Foreskin keratinocyte (primary cell): ENCODE measurements at places on chromosomes 2 and 18.

DNA sequence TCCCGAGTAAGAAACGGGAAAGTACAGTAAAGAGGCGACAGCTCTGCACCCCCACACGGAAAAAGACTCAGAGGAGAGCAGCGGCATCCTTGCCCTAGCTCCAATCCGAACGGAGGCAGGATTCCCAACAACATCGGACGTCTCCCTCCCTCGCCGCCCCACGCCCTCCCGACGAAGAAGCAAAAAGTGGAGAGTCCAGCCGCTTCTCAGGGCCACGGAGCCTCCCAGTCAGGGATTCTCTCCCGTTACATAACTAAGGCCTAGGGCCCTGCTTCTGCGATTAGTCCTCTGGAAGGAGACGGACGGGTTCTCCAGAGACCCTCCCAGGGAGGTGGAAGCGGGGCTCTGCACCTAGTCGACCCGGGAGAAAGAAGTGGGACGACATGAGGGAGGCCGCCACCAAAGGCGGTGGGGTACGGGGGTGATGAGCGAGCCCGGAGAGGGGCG lies 587 bp downstream of the SUMO1 start:
- peak; percentile 48 for DNase-seq

- peak; percentile 59 for DNase-seq
Observed at GRCh38 chr2:47653902-47654789, 128.8 kb upstream of the MSH6 start.

DNA sequence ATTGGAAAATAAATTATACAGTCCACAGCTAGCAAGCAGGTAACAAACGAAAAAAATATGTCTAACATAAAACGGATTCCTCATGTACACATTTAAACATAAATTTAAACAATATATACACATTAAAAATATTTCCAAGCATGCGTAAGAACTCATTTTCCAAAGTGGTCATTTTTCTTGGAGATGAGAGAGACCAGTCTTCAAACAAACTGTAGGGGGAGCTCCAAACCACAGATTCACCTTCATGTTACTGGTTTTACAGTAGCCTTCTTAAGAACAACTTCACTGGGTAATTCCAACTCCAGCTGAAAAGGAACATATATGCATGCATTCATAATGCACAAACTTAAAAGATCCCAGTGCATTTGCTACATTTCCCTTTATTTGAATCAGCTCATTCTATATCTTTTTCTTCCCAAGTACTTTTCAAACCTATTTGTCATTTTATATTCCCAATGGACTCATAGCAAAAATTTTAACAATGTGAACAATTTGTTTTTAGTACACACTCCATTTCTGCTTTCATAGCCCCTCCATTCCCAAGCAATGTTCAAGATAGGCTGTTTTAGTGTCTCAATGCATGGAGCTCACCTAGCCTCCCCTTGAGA lies 4.7 kb upstream of the STAMBP start:
- DNase-seq = no peak

GRCh38 chr2:169007941-169008340 lies 23.2 kb downstream of the ABCB11 start:
- DNase-seq = no peak

GRCh38 chr18:62446511-62446910 lies 76.3 kb upstream of the ZCCHC2 start:
- DNase-seq = no peak

DNA sequence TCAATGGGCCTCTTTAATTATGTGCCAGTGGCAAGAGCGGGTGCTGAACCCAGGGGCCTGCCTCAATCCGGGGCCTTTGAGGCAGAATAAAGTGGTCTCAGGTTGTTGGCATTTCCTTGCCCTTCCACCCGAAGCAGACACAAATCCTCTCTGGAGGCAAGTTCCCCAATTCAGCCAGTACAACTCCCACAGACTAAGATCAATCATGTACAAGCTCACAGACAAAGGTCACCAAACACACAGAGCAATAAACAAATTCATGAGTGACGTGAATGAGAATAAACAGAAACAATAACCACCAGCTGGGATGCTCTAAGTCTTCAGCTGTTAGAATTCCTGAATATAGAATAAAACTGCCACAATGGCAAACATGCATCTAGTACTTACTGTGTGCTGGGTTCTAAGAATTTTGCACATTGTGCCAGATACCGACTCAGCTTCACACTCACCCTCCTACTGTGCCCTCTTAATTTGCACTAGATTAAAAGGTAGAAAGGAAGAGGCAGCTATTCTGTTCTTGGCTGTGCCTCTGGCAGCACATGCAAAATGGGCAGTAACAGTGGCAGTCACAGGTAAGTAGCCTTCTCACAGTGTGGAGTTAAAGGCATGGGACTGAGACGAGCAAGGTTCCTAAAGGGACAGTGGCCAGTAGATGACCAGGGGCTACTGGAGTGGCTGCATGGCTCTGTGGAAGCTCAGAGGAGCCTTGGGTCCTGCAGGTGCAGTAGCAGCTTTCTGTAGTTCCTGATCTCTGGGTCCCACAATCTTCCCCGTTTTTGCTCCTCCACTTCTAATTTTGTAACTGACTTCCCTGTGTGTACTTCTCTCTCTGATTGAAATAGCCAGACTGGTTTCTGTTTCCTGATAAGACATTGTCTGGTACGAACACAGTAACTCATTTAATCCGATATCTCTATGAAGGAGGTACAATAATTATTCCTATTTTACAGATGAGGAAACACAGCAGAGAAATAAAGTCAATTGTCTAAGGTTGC lies 34.6 kb upstream of the IL1B start:
- no peak for DNase-seq

DNA sequence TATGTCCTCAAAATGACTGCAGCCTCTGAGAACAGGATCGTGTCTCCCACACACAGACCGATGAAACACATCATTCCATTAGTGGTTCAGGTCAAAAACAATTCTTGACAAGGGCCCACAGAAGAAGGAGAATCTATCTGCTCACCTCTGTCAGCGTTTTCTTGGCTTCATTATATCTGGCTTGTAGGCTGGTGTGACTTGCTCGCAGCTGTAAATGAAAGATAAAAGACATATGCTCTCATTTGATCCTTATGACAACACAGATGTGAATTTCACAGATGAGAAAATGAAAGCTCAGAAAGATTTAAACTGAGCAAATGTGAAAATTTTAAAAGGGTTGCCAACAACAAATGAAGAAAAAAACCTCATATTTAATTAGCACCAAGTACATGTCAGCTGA lies 61.6 kb downstream of the CCDC93 start:
- no peak for DNase-seq

- DNase-seq = peak; percentile 39
Observed at GRCh38 chr2:214014551-214015220, 396.2 kb upstream of the VWC2L start.

DNA sequence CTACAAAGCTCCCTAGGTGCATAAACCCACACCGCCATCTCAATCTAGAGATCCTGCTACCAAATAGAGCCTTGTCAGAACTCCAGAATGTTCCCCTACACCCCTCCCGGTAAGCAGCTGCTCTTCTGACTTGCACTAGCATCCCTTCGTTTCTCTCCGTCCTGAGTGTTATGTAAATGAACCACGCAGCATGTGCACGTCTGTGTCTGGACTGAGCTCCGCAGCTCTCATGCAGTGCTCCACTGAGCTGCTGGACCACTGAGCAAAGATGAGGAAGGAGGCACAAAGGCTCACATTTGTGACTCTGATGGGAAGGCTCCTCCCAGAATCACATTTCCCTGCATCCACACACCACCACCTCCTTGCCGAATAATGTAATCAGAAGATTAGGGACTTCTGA lies 203.6 kb downstream of the MYT1L start:
- no peak for DNase-seq

DNA sequence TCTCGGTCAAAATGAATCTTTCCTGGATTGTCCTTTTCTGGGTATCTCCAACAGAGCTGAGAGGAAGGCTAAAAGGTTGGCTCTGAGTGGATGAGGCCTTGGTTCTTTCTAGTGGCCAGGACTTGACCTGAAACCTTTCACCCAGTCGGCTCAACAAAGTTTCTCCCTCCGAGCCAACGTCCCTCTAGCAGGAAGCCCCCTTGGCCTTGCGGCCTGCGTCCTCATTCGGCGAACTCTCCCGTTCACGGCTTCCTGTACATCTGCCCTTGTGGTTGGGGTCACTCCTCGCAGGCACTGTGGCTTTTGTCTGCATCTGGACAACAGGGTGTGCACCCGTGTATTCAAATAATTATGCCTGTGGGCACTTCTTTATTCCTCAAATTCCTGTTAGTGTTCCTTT lies 9.4 kb upstream of the SIX3 start:
- DNase-seq = no peak

- DNase-seq = no peak
Observed at GRCh38 chr2:241763551-241764274, 12.9 kb upstream of the GAL3ST2 start.

- DNase-seq = no peak
Observed at GRCh38 chr2:152047824-152048471, 50.9 kb downstream of the CACNB4 start.

- no peak for DNase-seq
Observed at GRCh38 chr2:215019521-215020145, 118.8 kb downstream of the ABCA12 start.

DNA sequence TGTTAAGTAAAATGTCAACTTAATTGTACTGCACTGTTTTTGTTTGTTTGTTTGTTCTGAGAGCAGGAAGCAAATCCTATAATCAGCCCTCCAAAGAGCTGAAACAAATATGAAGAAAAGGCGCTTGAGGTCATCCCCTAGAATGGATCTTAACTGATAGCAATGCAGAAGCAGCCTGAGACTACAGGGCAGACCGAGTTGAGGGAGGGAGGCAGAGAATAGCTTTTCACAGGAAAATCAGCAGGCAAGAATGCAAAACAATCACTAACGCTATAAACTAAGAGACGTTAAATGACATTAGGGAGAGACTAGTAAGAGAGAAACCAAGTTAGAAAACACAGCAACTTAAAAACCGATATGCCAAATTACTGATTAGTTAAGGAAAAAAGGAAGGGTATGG lies 37.2 kb downstream of the GALNT1 start:
- DNase-seq = no peak

DNA sequence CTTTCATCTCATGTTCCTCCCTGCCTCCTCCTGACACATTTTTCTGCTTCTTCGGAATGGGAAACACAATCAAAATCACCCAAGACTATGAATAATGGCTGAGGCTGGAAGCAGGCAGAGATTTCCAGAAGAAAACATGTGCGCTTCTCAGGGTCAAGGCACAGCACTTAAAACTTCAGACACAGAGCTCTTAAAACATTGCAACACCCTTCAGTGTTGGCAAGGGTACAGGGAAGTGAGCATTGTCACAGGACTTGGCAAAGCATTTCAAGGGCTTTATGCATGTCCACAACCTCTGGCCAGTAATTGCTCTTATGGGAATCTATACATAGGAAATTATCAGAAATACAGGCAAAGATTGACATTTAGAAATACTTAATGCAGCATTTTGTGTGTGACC lies 477.6 kb upstream of the KLHL29 start:
- no peak for DNase-seq

DNA sequence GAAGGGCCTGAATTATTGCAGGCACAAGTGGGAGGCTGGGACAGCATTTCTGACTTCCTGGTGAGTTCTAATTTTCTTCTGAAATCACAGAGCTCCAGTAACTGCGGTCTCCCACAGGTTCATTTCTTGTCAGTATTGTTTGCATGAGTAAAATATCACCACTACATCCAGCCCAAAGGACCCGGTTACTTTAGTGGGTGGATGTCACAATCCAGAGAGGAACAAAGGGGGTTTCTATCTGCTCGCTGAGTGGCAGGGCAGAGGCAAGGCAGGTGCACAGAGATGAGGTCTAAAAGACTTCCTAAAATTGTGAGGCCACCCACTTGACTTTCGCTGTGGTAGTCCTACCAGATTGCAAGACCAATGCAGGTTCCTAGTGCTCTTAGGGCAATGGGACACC lies 800.4 kb upstream of the ID2 start:
- DNase-seq = no peak

GRCh38 chr18:48347756-48348326 lies 61.3 kb downstream of the ZBTB7C start:
- no peak for DNase-seq

DNA sequence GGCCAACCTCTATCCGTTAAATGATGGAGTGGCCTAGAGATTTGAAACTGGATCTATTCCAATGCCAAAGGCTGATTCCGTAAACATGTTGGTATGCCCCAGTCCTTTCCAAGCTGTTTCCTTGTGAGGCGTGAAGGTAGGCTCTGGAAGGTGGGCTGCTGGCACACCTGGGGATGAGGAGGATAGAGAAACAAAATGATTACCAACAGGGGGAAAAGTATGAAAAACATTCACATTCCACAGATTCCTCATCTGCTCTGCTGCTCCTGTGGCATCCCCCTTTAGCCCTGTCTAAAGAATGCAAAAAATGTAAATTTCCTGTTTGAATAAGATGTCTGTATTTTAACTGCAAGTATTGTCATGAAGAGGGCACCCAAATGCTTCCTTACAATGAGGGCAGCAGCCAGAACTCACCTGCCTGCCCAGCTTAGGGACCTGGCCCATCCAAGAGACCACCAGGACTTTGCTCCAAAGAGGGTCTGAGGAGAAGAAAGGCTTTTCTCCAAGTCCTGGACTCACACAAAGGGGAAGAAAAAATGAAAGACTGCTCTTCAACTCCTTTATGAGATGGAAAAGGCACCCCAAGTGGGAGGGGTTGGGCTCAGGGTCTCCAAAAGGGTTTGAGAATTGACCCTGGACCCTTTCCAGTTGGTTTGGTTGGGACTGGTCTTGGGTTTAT lies 132.3 kb upstream of the PELI1 start:
- DNase-seq = peak; percentile 86

GRCh38 chr18:59685501-59685900 lies 11.7 kb downstream of the CCBE1 start:
- DNase-seq = no peak

- DNase-seq = no peak
Observed at GRCh38 chr18:78971511-78972245, 7.9 kb upstream of the SALL3 start.

GRCh38 chr2:156321243-156321904 lies 11.1 kb downstream of the NR4A2 start:
- DNase-seq = no peak

DNA sequence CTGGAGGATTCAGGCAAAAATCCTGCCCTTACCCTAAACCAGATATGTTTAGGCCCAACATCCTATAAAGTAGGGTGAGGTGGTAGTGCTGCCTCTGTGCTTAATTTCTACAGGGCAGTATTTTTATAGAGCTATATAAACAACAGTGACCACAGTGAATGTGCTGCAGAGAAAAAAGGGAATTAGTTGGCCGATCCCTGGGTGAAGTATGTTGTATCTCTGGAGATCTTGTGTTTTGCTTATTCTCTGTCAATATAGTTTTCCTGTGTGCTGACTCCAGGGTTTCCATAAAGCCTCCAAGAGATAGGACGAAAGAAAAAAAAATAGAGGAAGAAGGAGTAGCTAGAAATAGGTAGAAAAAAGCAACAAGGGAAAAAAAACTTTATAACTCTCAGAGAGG lies 88.9 kb upstream of the THOC1 start:
- DNase-seq = no peak

DNA sequence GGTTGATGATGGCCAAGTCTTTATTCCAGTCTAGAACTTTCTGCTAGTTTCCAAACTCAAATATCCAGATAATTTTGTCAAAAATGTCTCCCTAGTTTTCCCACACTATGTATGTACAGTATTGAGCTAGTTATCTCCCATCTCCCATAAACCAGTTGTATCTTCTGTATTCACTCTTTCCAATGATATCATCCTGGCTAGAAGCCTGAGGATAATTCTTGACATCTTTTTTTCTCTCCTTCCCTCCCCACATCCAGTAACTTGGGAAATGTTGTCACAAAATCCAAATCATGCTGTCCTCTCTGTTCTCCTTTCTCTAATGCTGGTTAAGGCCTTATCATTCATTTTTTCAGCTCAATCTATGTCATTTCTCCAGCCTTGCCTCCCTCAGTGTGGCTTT lies 553.8 kb upstream of the FANCL start:
- no peak for DNase-seq
